ENCODE measurements at places on chromosomes 6 and 20.

GRCh38 chr20:17857639-17858449, 110.8 kb downstream of the SNX5 start:
- DNase-seq: no peak

DNA sequence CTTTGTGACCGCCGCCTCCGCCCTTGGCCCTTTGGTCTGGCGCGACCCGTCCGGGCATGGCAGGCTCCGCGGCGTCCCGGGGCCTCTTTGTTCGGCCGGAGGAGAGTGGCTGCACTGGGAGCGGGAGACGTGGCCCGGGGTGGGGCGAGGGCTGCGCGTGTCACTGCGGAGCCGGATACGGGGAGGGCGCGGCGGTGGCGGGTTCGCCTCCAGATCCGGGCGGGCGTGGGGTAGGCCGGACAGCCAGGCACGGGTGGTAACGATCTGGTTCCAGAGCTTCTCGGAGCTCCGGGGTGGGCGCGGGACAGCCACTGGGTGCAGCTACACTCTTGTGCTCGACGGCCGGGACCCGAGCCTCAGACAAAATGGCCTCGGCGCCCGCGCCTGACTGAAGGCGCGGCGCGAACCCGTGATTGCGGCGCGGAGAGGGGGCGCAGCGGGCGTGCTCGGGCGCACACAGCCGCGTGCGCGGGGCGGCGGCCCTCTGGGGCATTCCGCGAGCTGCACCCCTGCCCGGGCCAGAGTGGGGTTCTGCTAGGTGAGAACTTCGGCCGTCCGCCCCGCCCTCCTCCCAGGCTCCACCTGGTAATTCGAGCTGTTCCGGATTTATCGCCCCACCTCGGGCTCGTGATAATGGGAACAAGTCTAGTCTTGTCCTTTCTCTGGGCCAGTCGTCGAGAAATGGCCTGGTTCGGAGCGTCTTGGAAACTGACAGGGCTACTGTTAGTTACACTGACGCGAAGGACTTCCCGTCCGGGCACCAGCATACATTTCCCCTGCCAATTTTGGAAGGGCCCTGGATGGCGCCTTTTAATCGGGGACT, 1.0 kb downstream of the LOC128125822 start:
- DNase-seq: peak; percentile 61

- DNase-seq: no peak
Observed at GRCh38 chr6:101453221-101453620, 59.7 kb downstream of the GRIK2 start.

DNA sequence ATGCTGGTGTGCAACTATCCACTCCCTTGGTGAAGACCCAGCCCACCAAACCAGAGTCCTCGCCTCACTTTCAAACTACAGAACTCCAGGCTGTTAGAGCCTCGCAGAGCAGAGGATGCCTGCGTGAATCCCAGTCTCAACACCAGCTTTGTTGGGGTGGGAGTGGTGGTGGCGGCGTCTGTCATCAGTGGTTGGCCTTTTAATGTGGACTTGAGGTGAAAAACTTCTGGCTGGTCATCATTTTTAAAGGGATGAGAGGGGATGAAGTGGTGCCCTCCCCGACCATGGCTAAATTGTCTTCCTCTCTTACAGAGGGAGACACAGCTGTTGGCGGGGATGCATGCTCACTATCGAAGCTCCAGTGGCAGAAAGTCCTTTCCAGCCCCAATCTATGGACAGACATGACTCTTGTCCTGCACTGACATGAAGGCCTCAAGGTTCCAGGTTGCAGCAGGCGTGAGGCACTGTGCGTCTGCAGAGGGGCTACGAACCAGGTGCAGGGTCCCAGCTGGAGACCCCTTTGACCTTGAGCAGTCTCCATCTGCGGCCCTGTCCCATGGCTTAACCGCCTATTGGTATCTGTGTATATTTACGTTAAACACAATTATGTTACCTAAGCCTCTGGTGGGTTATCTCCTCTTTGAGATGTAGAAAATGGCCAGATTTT, 54.9 kb downstream of the EZR start:
- no peak for DNase-seq

DNA sequence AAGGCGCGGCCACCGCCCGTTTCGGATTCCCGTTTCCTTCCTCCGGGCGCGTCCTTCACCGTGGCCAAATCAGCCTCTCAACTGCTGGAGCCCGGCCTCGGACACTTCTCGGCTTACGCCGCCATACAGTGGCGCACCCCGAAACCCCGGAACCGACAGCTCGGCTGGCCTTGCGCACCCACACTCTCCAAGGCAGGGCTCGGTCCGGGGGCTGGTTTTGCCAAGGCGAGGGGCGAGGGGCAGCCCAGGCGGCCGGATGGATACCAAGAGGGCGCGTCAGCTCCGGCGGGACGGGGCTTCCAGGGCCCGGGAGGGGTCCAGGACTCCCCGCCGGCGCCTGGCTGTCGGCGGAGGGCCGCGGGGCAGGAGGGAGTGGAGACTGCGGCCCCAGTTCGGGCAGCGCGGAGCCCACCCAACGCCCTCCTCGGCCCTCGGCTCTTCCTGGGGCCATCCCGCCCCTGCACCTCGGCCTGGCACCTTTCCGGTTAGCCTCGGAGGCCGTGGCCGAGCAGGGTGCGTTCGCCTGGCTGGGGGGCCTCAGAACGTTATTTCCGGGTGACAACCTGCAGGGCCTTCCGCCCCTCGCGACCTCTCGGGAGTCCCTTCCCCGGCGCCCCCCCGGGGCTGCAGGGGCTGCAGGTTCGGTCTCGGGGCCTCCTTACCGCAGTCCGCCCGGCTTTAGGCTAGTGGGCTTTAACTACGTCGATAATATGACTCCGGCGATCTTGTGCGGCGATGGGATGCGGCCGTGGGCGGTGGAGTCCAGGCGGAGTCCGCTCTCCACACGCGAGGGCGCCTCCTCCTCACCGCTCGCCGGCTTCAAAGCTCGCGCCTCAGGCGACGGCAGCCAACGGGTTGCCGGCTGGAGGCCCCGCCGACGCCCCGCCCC, 697 bp upstream of the CEP43 start:
- no peak for DNase-seq

- DNase-seq: no peak
Observed at GRCh38 chr6:7496266-7496875, 45.1 kb upstream of the DSP start.

DNA sequence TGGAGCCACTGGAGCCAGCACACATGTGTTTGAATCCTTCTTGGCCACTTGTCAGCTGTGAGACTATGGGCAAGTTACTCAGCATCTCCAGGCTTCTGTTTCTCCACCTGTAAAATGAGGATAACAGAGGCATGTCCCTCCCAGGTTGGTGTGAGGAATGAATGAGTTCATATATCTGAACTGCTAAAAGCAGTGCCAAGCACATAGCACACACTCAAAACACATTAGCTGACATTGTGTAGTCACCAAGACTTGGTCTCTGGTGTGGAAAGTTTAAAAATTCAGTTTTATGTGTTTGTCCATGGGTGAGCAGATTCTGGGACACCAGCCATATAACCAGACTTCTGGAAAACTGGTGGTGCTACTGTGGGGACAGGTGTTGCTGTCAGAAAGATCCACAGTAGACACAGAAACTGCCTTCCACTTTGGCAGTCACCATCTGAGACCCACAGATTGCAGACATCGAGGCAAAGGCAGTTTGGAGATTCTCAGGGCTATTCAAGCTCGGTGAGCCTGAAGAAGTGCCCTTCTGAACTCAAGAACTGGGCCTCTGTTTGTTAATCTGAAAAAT, 115.8 kb downstream of the MRPL14 start:
- DNase-seq: no peak

- no peak for DNase-seq
Observed at GRCh38 chr6:153537422-153537821, 406.3 kb upstream of the RGS17 start.

DNA sequence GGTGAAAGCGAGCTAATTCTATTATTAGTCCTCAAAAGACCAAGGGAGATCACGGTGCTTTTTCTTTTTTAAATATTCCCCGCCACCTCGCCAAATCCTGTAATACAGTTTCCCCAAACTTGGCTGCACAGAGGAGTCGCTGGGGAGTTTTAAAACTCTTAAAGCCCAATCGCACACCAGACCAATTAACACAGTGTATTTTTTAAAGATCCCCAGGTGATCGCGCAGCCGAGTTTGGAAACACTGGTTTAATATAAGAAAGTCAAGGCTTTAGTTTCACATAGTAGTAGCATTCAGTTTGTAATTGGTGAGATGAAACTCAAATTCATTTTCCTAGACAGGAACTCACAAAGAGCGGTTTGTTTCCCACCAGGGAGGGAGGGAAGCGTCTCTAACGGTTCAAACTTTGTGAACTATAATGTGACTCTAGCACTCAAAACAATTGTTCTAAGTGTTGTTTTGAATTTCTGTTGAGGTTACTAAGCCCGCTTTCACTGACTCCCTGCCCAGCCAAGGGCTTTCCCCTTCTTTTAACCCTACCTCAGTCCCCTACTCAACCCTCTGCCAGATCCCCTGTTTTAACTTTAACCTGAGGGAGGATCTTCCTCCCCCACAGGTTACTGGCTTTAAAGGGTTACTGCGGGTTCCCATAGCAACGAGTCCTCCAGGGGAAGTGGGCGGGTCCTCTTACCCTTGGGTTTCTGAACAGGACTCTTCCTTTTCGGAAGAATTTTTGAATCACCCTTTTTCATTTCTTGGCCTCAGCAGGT, 25.7 kb upstream of the BTBD3 start:
- peak; percentile 65 for DNase-seq

DNA sequence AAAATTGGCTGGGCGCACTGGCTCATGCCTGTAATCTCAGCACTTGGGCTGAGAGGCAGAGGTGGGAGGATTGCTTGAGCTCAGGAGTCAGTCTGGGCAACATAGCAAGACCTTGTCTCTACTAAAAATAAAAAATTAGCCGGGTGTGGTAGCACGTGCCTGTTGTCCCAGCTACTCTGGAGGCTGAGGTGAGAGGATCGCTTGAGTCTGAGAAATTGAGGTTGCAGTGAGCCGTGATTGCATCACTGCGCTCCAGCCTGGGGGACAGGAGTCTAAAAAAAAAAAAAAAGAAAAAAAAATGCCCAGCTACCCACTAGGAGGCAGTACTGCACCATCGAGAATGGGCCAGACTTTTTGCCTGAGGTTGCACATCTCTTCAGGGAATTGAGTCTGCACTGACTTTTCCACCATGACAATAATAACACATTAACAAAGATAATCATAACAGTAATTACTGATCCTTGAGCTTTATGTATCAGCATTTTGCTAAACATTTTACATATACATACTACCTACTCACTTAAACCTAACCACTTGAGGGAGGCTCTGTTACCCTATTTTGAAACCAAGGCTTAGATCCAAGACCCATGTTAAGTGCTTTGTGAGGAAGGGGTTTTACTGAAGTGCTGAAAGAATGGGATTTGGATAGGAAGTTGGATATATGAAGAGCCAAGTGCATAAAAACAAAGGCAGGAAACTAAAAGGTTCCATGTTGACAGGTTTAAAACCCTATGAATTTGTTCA, 21.0 kb downstream of the SRSF3 start:
- DNase-seq: peak; percentile 39

DNA sequence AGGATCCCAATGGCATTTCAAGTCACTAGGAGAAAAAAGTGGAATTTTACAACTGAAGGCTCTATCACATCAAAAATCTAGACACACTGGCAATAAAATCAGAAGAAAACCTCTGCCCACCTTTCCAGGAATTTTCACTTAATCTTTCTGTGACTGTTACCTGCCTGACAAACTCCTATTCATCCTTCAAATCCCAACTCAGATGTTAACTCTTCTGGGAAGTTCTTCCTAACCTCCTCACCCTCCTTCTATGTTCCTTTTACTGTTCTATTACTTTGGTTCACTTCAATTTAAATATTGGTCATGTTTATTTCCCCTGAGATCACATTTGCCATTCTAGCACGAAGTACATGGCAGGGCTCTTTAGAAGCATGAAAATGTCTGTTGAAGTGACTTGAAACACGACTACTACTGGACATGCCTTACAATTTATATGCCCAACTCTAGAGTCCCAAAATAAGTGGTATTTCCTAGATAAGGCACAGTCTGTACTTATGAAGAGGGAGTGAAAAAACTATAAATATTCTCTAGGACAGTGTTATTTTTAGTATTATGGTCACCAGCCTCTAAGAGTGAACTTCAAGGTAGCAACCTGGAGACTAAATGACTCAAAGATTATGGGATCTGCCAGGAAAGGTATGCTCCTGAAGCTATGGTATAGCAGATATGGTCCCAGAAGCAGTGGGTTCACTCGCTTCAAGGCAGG, 17.1 kb downstream of the CHD6 start:
- no peak for DNase-seq

GRCh38 chr6:158361068-158361467, 48.8 kb downstream of the TULP4 start:
- no peak for DNase-seq

- no peak for DNase-seq
Observed at GRCh38 chr6:130515306-130515705, 149.5 kb downstream of the TMEM200A start.

- DNase-seq: peak; percentile 14
Observed at GRCh38 chr6:20564777-20565176, 30.5 kb downstream of the CDKAL1 start.

DNA sequence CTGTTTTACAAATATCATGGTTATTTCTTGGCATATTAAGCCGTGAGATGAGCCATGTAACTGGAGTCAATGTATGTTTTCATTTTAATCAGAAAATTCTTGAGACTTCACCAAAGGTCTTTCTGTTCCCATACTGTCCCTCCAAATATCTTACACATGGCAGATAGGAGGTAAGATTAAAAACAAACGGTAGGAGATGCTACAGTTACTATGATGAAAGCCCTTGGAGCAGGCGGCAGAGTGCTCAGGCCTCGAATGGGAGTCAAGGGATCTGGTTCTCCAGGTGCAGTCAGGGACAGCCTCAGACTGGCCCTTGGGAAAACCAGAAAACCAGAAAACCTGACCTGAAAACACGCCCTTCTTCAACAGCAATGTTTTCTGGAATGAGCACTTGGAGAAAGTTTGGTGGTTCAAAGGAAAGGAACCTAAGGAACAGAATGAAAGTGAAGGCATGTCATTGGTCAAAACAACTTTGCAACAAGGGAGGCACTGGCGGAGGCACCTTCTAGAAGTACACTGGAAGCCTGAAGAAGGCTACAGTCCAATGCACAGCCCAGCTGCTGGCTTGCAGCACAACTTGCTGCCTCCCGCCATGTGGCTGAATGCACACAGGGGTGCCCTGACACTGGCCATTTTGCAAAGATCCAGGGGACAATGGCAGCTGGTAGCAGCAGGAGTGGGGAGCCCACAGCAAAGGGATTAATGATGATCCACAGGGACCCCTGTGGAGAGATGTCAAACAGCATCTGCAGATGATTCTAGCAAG, 17.4 kb upstream of the FOXO3 start:
- no peak for DNase-seq

GRCh38 chr6:101578306-101578705, 184.8 kb downstream of the GRIK2 start:
- DNase-seq: no peak

GRCh38 chr6:105301072-105301503, 101.8 kb downstream of the PREP start:
- DNase-seq: no peak

GRCh38 chr6:14818422-14818884, 427.4 kb upstream of the JARID2 start:
- DNase-seq: no peak
